ENCODE measurements at places on chromosomes 7 and 10. TPM values are rescaled to one million over a fixed set of nuclear protein-coding genes. Genes with fewer than 3 reads are reported as not detected.

IFIT1B gene
- not detected for polyA plus RNA-seq

GRCh38 chr10:2145491-2145890 is 408.2 kb upstream of the ADARB2 start:
- no peak for DNase-seq

DNA sequence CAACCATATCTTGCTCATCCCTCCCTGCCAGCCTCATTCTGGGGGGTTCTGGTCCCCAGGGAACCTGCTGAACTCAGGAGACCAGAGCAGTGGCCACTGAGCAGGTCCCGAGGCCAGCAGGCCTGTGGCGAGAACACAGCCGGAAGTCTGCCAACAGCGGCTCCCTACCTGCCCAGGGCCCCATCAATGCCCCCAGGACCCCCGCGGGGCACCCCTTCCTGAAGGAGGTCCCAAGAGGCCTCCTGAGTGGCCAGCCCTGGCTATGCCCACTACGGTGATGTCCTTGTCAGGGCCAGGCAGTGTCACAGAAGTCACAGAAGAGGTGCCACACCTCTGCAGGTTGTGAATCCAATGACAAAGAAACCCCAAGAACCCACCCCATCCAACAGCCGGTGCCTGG is 58.9 kb downstream of the CAMK2B start:
- DNase-seq, result no peak

- no peak for DNase-seq
These were observed 181.6 kb downstream of the EVX1 start for GRCh38 chr7:27424231-27424630.

DNA sequence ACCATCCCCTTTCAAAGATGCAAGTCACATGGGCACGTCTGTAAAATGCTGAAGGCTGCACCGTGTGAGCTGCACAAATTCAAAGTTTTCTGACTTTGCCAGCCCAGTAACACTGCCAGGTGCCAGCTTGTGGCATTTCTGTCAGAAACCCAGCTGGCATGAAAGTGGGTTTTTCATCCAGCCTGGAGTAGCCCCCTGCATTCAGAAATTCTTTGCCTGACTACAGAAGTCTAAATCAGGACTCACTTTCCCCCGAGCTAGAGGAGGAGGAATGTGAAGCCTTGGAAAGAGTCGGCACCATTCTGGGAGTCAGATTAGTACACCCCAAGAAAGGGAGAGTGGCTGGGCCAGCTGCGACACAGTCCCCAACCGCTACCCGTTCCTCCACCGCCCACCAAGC is 56.7 kb upstream of the EN2 start:
- no peak for DNase-seq

DNA sequence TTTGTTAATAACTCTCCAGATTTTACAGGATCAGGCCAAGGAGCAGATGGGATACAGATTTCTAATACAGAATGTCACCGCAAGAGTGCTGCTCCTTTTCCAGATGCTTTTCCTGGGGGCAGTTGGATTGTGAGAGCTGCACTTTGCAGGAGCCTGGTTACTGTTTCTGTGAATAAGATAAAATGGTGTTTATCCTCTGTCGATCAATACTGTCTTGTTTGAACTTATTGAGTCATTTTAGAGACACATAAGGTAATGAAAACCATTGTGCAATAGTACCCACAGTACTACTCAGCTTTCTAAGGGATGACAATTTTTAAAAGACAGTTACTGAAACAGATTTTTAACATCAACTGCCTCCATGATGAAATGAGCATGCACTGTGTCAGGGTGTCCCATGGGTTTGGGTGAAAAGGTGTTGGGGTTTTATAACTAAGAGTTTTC is 2.9 kb downstream of the A1CF start:
- no peak for DNase-seq

GRCh38 chr7:92557249-92557648 is 28.7 kb downstream of the RBM48 start:
- no peak for DNase-seq

DNA sequence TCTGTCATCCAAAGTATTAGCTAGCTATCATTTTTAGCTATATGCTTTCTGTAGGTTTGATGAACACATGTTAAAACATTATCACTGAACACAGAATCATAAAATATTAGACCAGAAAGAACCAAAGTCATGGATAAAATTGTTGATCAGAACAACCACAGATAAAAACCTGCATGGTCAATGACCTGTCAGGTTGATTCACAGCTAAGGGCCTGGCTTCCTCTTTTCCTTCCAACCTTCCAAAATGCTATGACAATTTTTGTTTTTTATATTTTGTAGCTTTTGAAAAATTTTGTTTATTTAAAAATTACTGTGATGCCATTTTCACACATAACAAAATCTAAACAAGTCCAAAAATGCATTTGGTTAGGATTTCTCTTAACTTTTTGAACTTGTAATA is 444.4 kb upstream of the CHRM2 start:
- no peak for DNase-seq

Measured in right cardiac atrium (tissue), 5 donors.